Upper lobe of left lung (tissue), 6 donors: ENCODE measurements at places on chromosomes 5 and 9. TPM values are rescaled to one million over a fixed set of nuclear protein-coding genes. Genes with fewer than 3 reads are reported as not detected.

The ZBED3 gene
- total RNA-seq, result 32.1 TPM

The PCDHGA2 gene
- 1.6 TPM for total RNA-seq

The MLANA gene
- total RNA-seq, result not detected

The KIF20A gene
- 1.2 TPM for total RNA-seq

The CYSRT1 gene
- not detected for total RNA-seq

The SPATA31A3 gene
- not detected for total RNA-seq

The DAB2IP gene
- 98.0 TPM for total RNA-seq

The FOXD4L5 gene
- not detected for total RNA-seq

The CHSY3 gene
- 7.5 TPM for total RNA-seq

The ARL14EPL gene
- total RNA-seq, result not detected

The OTP gene
- not detected for total RNA-seq

The PCDHGA9 gene
- 7.7 TPM for total RNA-seq

The PNPLA7 gene
- 19.4 TPM for total RNA-seq

The SLC34A3 gene
- not detected for total RNA-seq

The NMUR2 gene
- not detected for total RNA-seq

The CSF2 gene
- not detected for total RNA-seq

The UGT3A1 gene
- total RNA-seq, result not detected

The GPR151 gene
- not detected for total RNA-seq

The EIF4E1B gene
- total RNA-seq, result not detected

The CER1 gene
- total RNA-seq, result not detected

- peak; percentile 29 for DNase-seq
Measured at GRCh38 chr5:54900984-54901725, 84.2 kb downstream of the ESM1 start.

DNA sequence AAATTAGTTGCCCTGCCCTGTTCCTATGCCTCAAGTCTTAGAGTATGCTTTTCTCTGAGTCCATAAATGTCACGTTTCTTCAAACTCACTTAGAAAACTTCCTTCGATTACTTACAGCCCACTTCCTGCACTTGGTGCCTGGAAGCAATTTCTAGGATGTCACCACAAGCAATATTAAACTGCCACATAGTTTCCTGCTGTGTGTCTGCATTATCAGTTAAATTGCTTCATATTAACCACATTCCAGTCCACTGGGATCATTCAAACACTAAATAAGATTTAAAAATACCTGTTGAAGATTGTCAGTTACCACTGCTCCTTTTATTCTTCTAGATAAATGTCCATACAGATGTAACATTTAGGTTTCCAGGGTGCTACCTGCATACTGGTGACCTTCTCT is 4.1 kb downstream of the DENND1A start:
- no peak for DNase-seq

GRCh38 chr9:121371495-121372061 is 1.5 kb upstream of the STOM start:
- no peak for DNase-seq

DNA sequence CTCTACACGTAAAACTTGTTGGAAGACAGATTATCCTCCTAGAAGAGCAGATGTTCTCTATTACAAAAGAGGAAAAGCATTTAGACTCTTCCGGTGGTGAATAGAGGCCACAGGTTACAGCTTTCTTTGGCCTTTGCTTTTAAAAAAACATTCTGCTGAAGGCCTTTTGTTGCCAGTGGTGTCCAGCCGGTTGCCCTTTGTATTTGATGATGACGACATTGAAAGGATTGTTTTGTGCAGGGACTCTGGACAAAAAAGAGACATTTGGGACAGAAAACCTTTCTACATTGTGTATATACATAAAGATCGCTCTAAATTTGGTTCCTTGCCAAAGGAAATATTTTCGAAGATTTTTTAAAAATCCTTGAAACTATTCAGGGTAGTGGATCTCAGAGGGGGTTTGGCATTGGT is 180.3 kb downstream of the C9orf152 start:
- no peak for DNase-seq

- DNase-seq, result no peak
Measured at GRCh38 chr9:109935406-109936087, 155.5 kb downstream of the PALM2AKAP2 start.

DNA sequence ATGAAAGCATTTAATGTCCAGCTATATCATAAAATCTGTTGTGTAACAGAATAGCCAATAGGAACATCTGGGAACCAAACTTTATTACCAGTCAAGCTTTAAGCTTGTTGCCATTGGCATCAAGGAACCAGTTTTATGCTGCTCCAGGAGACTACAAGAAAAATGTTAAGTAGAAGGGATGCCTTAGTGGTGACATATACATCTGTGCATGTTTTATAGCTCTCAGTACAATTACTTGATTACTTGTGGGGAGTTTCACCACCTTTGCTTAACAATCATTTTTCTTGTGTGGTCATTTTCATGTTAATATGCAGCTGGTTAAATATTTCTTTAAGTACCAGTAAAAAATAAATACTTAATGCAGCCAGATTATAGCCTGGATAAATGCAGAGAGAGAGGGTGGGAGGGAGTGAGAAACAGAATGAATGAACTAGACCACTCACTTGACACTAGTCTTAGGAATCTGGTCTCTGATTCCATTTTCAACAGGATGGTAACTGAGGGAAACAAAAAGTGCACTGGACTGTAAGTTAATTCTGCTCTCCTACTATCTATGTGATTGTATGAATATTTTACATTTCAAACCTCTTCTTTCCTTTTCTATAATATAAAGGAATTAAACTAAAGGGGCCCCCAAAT is 35.7 kb upstream of the LURAP1L start:
- DNase-seq, result no peak

GRCh38 chr5:78162253-78162862 is 132.1 kb downstream of the AP3B1 start:
- DNase-seq, result no peak

GRCh38 chr9:4301296-4301695 is 1.4 kb upstream of the GLIS3 start:
- no peak for DNase-seq

DNA sequence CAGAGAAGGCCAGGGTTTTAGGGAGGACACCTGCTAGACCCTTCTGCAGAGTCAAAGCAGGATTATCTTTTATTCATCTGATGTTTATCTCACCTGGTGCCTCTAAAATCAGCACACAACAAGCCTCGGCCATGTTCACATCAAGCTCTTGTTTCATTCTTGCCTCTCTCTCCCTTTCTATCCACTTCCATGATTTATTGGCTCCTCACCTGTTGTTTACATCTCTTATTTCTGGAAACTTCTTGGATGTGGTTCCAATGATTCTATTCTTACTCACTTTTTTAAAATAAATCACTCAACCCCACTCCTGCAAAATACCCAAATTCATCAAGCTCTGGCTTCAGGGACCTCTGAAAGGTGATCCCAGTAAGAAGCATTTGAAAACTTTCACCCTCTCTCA is 407.0 kb upstream of the KLF4 start:
- DNase-seq, result no peak

DNA sequence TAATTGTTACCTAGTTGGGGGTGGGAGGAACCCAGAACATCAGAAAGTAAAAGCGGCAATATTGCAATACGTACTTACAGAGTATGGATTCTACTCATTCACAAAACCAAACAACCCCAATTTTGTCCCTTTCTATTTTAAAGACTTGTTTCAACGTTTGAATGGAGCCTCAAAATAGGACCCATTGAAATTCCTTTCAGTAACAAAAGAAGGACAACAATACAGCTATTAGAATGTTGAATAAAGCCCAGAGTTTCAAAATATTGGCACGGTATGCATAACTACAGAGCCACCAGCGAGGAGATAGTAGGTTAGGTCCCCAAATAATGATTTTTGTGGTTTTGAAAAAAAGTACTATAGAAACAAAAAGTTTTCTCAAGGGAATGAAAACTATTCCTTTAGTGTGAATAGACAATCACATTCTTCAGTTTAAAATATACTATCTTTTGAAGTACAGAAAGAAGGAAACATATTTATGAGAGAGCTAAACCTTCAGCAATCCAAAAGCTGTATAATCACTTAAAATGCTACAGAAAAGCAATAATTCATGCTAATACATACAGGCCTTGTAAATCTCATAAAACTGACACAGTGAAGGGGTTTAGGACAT is 235.5 kb downstream of the RFX3 start:
- DNase-seq, result no peak

GRCh38 chr5:73694089-73694488 is 68.1 kb downstream of the ARHGEF28 start:
- no peak for DNase-seq

DNA sequence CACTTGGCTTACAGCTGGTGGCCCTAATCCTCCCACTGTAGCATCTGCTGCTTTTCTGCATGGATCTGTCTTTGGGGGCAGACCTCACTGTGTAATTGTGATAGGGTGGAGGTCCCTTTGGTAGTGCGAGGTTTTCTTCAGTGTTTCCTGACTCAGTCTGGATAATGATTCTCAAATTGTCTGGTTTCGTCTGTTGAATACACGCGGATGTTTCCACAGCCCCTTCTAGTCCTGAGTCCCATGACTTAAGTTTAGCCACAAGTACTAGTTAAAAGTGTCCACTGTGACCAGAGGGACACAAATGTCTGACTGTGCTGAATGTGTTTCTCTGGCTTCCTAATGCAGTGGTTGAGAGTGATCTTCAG is 70.5 kb downstream of the LMNB1 start:
- DNase-seq, result no peak

GRCh38 chr9:136437430-136437829 is 2.2 kb downstream of the INPP5E start:
- no peak for DNase-seq

- DNase-seq, result no peak
Measured at GRCh38 chr5:103021314-103021713, 98.6 kb downstream of the GIN1 start.

GRCh38 chr5:71859515-71859914 is 140.4 kb downstream of the CARTPT start:
- no peak for DNase-seq

- DNase-seq, result no peak
Measured at GRCh38 chr9:95092262-95093072, 225.0 kb downstream of the FANCC start.

- no peak for DNase-seq
Measured at GRCh38 chr5:14328144-14328543, 185.0 kb downstream of the TRIO start.

DNA sequence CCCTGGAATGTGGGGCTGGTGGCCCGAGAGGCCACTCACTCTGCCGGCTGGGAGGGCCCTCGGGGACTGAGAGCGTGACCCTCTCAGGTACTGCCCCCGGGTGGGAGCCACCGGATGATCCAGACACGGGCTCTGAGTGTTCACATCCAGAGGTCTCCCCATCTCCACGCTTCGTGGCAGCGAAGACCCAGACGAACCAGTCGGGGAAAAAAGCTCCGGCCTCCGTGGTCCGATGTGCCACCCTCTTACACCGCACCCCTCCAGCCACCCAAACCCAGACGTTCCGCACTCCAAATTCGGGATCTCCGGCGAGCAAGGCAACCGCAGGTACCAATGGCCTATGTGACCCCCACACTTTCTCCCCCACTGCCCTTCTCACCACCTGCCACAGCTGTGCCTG is 49.5 kb downstream of the AMBP start:
- peak; percentile 13 for DNase-seq

- DNase-seq, result no peak
Measured at GRCh38 chr5:72071906-72072305, 35.4 kb upstream of the MAP1B start.

GRCh38 chr9:76573905-76574760 is 115.2 kb downstream of the GCNT1 start:
- DNase-seq, result no peak

DNA sequence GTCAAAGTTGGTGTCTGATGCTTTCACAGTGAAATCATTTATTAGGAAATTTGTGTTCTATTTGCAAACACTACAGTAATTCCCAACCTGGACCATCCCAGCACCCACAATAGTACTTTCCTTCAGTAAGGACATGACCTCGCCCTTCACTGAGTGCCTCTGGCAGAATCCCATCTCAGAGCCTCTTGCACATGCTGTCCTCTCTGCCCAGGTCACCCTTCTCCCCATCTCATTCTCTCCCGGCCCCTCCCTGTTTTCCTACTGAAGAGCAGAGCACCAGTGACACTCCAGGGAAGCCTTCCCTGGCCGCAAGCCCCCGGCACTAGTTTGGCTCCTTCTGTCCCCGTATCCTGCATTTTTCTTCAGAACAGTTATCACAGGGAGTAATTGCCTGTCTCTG is 220.4 kb downstream of the MAPKAP1 start:
- DNase-seq, result no peak

GRCh38 chr5:316210-317085 is 5.1 kb upstream of the AHRR start:
- no peak for DNase-seq

- DNase-seq, result no peak
Measured at GRCh38 chr5:173297813-173298212, 30.4 kb downstream of the STC2 start.

DNA sequence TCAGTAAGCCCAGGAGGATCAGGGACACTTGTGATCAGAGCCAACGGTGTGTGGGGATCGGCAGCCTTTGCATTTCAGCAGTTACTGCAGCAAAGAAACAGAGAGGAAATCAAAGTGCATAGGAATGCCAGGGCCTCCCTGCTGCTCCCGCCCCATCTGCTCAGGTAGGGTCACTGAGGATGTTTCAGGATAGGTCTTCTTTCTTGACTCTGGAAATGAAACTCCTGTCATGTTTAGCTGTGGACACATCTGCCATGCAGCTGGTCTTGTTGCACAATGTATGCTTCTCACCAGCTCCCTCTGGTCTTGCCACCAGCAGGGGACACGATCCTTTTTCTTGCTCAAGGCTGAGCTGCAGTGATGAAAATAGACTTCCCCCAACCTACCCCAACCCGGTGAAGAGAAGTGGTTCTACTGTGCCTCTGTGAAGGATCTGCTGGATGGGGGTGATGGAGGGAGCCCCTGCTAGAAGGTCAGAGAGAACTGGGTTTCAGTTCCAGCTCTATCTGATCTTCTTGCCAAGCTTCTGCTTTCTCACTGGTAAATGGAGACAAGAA is 185.2 kb upstream of the KLF4 start:
- DNase-seq, result no peak

DNA sequence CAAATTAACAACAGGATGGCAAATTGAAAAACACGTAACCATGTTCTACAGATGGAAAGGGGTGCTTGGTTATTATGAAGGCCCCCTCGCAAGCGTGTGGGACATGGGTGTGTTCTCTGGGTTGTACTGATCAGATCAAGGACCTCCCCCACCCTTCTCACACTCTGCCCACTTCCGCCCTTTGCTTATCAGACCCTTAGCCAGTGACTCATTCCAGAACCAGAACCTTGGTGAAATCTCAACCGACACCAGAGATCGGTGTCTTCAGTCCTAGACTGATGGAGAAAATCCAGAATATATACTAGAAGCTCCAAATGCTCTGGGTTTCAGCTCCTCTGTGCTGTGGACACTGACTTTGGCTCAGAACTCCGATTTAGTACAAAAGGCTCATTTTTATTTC is 64.9 kb downstream of the PTTG1 start:
- DNase-seq, result no peak
